ENCODE measurements at places on chromosomes 3 and 15.
A peak's percentile ranks its signal among the peaks of the same experiment; 100 is the strongest.

DNA sequence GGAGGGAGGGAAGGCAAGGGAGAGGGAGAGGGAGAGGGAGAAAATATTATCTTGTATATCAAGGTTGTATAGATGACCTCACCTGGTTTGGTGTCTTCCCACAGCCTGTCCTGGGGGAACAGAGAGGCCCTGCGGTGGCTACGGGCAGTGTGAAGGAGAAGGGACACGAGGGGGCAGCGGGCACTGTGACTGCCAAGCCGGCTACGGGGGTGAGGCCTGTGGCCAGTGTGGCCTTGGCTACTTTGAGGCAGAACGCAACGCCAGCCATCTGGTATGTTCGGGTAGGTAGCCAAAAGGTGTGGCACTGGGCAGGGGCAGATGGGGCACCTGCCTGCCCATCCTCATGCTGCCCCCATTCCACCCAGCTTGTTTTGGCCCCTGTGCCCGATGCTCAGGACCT, 7.1 kb downstream of the CRELD1 start:
- no peak for DNase-seq

DNA sequence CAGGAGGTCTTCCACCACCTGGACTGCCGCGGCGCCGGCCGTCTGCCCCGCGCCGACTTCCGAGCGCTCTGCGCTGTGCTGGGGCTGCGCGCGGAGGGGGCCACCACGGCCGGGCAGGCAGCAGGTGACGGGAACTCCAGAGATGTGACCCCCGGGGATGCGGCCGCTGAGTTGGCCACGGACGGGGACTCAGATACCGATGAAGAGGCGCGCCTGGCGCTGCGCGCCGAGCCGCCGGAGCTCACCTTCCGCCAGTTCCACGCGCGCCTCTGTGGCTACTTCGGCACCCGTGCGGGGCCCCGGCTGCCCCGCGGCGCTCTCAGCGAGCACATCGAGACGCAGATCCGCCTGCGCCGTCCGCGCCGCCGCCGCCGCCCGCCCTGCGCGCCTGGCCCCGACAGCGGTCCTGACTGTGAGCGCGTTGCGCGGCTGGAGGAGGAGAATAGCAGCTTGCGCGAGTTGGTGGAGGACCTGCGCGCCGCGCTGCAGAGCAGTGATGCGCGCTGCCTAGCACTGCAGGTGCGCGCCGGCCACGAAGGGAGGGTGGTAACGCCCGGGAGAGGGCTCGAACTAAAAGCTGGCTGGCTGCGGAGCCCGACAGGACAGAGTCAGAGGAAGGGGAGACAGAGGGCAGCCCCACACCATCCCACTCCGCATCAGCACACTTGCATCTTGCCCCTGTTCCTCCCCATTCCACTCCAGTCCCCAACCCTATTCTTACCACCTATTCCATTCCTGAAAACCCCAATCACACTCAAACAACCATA, 885 bp downstream of the EFCC1 start:
- no peak for DNase-seq

- no peak for DNase-seq
Measured at GRCh38 chr3:14236902-14237301, 58.3 kb downstream of the LSM3 start.

DNA sequence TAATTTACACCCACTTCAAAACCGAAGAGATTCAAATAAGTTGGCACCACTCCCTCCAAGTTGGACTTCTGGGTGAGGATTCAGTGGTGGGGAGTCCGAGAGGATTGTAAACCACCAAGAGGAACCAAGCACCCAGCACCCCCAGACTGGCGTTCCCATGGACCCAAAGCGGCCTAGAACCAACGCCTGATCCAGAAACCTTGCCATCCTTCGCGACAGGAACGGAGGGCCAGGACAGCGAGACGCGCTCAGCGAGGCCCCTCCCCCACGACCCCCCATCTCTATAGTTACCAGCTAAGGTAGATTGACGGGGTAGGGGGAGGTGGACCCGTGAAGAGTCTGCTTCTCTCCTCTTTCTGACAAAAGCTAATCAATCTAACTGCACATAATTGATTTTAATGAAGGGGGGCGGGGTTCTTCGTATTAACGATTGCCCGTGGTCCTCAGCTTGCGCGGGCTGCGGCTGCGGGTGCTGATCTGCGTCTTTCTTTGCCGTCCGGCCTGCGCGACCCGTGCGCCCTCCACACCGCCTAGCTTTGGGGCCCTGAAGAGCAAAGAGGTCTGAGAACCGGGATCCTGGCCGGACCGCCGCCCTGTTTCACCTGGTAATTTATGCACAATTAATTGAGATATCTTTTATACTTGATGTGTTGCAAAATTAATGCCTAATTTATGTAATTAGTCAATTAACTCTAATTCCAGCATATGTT, 10.9 kb upstream of the FOXB1 start:
- DNase-seq = no peak

DNA sequence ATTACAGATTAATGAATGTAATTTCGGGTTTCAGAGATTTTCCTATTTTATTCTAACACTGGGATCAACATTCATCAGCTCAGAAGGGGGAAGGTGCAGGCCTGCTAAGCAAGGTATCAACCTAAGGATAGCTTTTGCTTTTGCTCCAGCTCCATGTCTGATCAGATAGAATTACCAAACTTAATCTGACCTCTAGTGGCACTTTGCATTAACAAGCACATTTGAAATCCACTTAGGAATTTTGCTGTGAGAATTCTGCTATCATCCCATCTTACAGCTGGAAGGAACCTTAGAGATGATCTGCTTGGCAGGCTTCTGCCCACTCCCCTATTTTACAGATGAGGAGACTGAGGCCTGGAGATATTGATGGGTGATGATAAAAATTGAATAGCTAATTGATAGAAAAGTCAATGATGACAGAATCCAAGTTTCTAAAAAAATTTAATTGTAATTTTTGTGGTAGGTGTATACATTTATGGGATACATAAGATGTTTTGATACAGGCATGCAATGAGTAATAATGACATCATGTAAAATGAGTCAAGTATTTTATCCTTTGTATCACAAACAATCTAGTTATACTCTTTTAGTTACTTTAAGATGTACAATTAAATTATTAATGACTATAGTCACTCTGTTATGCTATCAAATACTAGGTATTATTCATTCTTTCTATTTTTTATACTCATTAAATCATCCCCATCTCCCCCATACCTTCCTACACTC, 209.2 kb upstream of the ZPLD1 start:
- DNase-seq = no peak

- DNase-seq = no peak
Measured at GRCh38 chr3:31696009-31696297, 163.2 kb downstream of the STT3B start.

DNA sequence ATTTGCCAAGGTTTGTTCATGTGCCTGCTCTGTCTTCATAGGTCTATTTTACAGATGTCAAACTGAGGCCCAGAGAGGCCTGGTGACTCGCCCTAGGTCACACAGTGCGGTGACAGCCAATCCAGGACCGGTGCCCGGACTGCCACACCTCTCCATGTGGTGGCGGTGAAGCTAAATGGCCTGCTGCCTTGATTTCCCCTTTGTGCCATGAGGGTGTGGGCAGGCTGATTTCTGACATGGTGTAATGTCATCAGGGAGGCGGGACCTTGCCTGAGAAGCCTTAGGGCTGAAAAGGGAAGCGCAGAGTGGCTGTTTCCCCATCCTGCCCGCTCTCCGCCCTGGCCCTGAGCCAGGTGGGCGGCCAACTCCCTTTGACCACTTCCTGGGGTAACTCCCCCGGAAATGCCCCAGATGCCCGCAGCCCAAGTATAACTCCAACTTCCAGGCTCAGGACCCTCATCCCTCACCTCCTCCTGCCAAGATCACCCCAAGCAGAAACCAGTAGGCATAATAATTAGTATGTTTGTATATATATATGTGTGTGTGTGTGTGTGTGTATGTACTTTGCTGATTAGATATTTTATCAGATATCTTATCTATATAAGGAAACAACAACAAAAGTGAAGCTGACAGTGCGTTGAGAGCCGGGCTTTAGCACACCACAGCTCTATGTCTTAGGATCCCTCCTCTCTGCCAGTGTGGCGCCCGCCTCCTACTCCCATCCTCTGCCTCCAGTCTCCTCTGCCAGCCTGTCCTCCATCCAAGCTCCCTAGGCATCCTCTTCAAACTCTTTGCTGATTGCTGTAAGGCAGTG, 63.9 kb downstream of the IQSEC1 start:
- peak; percentile 14 for DNase-seq

DNA sequence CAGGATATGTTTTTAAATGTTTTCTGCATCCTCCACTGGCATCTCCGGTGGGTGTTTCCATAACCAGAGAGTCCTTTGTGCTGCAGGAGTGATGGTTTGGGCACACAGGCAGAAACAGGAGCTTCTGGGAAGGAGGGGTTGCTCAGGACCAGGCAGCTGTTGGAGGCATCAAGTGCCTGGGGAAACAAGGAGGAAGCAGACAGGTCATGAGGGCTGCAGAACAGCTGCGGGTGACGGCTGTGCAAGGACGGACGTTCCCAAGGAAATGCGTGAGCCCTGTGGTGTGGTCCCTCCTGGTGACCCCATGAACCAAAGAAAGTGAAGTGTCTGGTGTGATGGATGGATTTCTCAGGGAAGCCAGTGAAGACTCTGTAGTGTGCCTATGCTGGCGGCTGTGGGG, 61.2 kb upstream of the TNFAIP8L3 start:
- no peak for DNase-seq

DNA sequence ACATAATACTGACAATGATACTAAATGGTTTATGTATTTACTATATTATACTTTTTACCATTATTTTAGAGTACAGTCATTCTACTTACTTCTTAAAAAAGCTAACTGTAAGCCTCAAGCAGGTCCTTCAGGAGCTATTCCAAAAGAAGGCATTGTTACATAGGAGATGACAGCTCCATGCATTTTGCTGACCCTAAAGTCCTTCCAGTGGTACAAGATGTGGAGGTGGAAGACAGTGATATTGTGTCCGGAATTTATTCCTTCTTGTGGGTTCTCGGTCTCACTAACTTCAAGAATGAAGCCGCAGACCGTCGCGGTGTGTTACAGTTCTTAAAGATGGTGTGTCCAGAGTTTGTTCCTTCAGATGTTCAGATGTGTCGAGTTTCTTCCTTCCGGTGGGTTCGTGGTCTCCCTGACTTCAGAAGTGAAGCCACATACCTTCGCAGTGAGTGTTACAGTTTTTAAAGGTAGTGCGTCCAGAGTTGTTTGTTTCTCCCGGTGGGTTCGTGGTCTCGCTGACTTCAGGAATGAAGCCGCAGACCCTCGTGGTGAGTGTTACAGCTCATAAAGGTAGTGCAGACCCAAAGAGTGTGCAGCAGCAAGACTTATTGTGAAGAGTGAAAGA, 20.9 kb downstream of the AVEN start:
- DNase-seq = no peak

GRCh38 chr3:84958495-84959469, at the start of gene CADM2:
Gene CADM2 (plus strand): TSS chr3:84958989.
- DNase-seq = peak; percentile 34

DNA sequence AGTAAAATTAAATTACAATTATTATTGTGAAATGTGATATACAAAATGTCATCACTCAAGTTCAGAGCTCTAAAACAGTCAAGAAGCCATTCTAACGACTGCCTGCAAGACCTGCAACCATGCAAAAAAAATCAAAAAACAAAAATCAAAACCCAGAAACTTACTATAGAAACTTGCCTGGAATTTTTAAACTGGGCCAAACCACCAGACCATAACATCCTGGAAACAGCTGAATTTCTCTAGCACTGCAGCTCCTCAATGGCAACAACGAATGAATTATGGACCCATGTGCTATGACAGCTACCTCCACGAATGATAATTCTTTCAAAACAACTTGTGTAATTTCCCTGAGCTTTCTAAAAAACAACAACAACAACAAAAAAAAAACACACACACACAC, 130.0 kb upstream of the KCNMB2 start:
- no peak for DNase-seq

DNA sequence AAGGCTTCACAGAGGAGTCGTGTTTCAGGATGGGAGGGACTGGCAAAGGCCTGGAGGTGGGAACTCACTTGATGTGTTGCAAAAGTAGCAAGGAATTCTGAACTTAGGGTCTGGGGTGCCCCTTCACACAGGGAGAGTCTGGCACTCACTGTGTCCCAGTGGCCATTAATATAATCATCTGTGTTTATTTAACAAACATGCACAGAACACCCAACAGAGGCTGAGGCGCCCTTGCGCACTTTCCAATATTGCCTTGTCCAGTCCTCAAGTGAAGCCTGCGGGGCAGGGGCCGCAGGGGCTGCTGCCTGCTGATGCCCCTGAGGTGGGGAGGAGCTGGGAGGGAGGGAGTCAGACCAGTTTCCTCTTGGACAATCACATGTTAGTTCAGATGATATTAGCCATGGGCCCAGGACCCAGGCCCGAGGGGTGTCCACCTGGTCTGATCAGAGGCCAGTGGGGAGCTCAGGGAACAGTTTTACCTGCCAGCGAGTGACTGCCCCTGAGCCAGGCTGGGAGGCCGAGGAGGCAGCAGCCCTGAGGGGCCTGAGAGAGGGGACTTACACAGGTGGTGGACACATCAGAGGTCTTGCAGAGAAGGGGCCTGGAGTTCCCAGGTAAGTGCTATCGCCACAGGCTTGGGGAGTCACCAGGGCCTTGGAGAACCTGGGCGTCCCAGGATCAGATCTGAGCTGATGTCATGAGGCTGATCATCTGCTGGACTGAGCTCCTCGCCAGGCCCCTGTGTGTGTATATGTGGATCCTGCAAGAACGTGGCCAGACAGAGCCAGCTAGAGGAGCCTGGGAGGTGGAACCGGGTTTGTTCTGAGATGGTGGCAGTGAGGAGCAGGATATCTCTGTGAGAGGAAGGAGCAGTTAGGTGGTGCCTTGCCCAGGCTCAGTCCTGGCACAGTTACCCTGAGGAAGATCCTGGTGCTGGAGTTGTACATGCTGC, 13.8 kb upstream of the TXNRD3 start:
- no peak for DNase-seq

DNA sequence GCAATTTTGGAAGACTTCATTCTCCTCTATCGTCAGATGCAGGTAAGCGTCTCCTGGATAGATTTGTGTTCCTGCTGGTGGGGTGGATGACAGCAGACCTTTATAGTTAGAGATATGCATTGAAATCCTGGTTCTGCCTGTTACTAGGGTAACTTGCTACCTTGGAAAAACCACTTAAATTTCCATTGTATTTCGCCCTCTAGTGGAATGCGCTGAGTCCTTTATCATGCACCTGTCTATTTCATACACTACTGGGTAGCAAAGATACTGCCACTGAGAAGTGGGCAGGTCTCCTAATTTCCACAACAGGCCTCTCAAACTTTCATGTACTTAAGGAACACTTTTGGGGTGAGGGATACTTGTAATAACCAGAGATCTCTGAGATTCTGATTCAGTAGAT, 209.5 kb upstream of the SUCLG2 start:
- DNase-seq = no peak

DNA sequence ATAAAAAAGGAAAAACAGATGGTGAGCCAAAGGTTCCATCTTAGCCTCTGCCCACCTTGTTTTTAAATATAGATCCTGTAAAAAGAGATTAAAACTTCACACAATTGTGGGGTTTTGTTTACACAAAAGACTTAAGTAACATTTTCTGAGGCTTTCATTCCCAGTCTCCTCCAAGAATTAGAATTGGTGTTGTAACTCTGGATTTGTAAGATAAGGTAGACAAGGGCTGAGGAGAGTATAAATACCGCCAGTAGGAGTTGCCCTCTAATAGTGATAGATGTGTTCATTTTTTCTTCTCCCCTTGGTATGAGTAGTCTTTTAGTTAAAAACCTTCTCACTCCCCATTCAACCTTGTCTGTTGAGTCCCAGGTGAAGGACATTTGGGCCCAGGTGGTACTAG, 8.5 kb downstream of the MINDY2 start:
- DNase-seq = no peak

GRCh38 chr3:188955919-188956318, 215.9 kb upstream of the TPRG1 start:
- DNase-seq = no peak
